ENCODE measurements at places on chromosomes 7 and 10.

- no peak for DNase-seq
These were observed 87.6 kb upstream of the CCDC6 start for GRCh38 chr10:59993931-59994330.

GRCh38 chr7:70505468-70505867 is 626.5 kb upstream of the GALNT17 start:
- DNase-seq = no peak

GRCh38 chr7:101129603-101130117 is 2.8 kb downstream of the SERPINE1 start:
- DNase-seq = no peak

DNA sequence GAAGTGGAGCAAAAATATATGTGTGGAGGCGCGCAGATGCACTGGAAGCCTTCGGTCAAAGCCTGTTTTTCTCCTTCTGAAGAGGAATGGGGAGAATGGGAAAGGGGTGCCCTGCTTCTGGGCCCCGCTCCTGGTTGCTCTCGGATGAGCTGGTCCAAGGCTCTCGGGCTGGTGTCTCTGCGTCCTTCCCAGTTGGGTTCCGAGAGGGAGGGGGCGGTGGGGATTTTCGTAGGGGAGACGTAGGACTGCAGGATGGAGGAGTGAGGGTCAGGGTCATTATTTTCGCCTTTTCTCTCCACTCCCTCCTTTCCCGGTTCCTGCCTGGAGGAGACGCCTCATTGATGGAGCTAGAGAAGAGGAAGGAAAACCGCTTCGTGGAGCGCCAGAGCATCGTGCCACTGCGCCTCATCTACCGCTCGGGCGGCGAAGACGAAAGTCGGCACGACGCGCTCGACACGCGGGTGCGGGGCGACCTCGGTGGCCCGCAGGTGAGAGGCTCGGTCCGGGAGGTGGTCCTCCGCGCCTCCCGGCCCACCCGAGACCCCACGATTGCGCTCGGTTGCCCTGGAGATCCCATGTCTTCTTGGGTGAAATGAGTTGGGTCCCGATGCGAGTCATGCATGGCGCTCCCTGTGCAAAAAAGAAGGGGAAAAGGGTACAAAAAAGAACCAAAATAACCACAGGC is 790 bp downstream of the ADAM22 start:
- DNase-seq = no peak

DNA sequence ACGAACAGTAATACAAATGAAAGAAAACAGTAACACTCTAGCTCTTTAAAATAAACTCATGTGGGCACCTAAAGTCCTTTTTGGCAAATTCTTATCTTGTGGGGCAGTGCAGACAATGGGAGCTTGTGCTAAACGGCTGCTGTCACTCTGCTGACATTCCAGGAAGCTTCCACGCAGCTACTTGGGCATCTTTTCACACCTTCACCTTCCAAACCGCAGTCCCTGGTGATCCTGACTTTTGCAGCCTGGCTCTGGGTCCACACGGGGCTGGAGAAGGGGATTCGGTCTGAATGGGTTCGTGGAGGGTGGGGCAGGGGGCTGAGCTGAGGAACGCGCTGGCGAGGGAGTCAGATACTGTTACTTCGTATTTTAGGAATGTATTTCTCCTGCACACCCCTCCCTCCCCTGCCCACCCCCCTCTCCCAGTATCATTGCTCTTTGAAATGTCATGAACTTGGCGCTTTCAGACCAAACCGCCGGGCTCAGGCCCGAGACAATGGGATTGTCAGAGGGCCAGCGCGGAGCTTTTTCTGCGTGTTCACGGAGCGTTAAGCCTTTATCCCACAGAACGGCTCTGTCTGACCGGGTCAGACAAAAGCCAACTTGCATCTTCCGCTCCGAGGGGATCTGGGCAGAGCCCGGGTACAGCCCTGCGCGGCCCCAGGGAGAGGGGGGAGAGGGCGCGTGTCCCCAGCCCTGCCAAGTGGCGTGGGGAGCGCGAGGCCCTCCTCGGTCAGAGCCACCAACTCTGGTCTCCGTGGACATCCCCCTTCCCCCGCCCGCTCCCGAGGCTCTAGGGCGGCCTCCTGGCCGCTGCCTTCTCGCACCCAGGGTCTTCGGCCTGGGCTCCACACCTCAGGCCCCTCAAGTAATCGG is 76.7 kb upstream of the EN2 start:
- no peak for DNase-seq

DNA sequence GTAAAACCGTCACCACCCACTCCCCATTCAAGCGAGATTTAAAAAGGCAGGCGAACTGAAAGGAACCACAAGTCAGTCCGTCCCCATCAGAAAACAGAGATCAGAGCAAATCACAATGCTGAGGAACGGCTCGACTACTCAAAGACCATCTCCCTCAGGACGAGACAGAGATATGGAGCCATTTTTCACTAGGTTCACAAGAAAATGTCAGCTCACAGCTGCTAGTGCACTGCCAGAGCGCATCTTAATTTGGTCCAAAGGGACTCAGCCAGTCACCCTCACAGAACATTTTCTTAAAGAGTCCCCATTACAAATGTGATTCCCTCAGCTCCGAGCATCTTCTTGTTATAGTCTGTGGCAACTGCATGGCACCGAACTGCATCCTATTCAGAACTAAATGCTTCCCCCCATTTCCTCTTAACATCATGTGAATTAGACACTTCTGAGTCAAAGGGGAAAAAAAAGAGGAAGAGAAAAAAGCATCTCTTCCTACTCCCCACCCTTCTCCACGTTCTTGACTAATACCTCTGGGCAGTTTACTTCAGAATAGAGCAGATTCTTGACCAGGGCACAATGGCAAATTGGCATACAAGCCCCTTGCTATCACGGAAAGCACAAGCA is 683.9 kb downstream of the MAGI2 start:
- no peak for DNase-seq

DNA sequence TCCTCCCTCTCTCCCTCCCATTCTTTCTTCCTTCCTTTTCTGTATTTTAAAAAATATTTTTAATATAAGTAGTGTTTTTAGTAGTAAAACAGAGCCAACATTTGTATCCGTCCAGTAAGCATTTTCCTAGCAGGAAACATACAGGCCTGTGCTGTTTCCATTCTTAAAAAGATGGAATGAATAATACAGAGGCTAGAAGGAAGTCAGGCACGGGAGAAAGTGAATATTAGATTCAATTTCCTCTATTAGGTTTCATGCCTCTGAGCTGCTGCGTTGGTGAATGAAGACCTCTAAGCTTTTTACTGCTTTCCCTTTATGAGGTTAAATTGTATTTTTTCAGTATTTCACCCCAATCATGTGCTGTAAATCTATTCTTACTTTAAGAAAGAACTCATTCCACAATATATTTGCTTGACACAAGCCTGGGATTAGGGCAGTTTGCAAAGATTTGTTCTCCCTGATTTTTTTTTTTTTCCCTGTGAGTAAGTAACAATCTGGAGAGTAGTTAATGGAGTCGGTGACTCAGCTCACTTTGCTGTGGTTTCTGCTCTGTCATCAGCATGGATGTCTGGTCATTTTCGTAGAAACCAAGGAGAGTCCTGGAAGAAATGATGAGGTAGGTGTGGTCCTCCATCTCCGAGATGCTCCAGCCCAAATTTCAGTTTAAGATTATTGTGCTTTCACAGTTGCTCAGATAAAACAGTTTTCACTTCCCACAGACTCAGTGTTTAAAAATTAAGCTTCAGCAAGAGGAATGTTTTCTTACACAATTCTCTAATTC is 76.1 kb upstream of the PITRM1 start:
- DNase-seq = no peak

- no peak for DNase-seq
These were observed 7.1 kb downstream of the ZMYND11 start for GRCh38 chr10:142371-142770.

DNA sequence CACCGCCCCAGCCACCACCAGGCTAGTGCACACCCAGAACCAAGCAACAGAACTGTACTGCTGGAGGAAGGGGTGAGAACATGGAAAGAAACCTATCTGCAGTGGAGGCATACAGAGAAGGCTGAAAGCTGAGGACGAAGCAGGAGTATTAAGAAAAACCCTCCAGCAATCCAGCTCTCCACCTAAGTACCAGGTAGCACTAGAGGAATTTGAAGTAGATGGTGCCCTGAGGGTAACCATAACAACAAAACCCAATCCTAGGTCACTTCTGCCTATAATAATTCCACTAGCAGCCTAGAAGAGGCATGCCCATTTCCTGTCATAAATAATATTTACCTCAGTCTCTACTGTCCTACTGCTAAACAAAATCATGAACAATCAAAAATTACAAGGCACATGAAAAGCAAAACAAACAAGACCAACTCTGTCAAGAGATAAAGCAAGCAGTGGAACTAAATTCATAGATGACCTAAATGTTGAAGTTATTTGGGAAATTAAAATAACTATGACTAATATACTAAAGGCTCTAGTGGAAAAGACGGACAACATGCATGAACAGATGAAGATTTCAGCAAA is 51.1 kb downstream of the HYCC1 start:
- no peak for DNase-seq

DNA sequence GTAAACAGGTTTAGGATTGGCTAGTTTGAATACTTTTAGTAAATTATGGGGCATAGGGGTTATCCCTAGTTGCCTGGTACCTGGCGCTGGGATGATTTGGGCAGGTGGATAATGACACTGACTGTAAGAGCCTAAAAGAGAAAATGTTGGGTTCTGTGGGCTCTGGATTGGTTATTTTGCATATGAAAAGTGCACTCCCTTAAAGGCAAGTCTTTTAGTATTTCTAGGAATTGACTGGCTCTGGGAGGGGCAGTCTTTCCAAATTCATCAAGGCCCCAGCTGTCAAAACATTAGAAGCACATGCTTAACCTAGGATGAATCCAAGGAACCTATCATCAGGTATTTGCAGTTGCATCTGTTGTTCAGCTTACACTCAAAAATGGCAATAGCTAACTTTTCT is 454.6 kb upstream of the SORCS1 start:
- DNase-seq = no peak

GRCh38 chr10:59290448-59290847 is 71.9 kb downstream of the FAM13C start:
- no peak for DNase-seq

DNA sequence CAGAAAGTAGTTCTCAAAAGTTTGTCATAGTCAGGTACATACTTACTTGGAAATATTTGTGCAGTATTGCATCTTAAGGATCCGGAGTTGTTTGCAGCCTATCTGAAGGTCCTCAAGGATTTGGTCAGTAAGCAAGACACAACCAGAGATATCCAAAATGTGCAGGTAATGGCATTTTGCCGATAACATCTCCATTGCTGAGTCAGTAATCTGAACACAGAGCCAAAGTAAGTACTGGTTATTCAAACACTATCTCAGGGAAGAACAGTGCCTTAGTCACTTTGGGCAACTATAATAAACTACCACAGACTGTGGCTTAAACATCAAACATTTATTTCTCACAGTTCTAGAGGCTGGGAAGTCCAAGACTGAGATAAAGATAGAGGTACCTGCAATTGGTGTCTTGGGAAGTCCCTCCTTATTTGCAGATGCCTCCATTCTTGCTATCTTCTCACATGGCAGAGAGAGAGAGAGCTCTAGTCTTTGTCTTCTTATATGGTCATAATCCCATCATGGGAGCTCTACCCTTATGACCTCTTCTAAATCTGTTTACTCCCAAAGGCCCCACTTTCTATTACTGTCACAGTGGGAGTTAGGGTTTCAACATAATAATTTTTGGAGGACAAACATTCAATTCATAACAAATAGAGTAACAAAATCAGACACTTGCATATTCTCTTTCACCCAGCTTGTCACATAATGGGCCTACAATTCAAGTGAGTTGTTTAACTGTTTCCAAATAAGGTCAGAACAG is 73.4 kb downstream of the FAM185A start:
- DNase-seq = no peak

GRCh38 chr10:74121368-74121767 is 29.3 kb downstream of the AP3M1 start:
- DNase-seq = no peak

DNA sequence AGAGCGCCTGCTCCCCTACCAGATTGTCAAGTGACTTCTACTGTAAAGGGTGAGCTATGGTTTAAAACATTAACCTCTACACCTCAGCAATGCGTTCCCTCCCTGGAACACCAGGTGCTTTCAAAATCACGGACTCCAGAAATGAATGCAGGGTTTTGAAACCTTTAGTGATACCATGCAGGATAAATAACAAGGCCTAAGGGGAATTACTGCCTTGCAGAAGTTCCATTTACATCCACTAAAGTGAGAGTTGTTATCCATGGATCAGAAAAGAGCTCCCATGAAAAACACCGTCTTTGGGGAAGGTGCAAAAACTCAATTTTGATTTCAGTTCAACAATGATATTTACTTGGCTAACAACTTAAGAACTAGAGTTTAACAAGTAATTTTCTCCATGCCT is 4.0 kb downstream of the FZD8 start:
- DNase-seq = no peak

- DNase-seq = no peak
These were observed 72.4 kb downstream of the ABCC2 start for GRCh38 chr10:99854860-99855259.

- DNase-seq = no peak
These were observed 2.8 kb upstream of the OR6V1 start for GRCh38 chr7:143049362-143049761.

DNA sequence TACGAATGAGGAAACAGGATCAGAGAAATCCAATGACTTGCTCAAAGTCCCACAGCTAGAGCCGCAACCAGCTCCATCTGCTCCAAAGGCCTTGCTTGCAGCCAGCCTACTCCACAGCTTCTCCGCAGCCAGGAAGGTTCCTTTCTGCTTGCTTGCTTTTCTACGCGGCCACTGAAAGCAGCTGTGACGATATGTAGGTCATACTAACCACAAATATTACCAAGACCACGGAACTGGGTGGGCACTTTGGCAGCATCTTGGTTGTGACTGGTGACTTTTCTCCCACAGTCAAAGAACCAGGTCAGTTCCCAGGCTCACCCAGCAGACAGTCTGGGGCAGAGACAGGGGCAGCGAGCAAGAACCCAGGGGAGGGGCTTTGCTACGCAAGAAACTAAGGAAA is 86.4 kb downstream of the FAM53B start:
- no peak for DNase-seq

DNA sequence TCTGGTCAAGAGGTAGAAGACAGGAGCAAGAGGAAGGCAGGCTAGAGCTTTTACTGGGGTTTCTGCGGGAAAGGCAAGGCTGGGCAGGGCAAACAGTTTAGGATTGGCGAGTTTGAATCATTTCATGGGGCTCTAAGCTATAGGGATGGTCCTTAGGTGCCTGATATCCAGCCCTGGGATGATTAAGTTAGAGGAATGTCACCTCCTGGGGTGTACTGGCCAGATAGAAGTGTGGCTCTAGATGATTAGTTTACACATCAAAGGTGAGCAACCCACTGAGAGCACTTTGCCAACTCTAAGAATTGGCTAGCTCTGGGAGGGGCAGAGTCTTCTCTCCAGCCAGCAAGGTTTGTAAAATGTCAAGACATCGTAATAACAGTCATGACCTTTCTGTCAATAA is 52.4 kb downstream of the ZNF365 start:
- DNase-seq = no peak

GRCh38 chr10:117362313-117362712 is 12.9 kb downstream of the PDZD8 start:
- no peak for DNase-seq

- DNase-seq = no peak
These were observed 49.1 kb upstream of the GLCCI1 start for GRCh38 chr7:7919449-7919945.

- no peak for DNase-seq
These were observed 33.9 kb downstream of the DNAJC1 start for GRCh38 chr10:21969326-21970287.

- no peak for DNase-seq
These were observed 184.9 kb downstream of the PPP1R9A start for GRCh38 chr7:95092324-95092723.
